KBM-7 (cell line): ENCODE measurements at places on chromosomes 6 and 20.

DNA sequence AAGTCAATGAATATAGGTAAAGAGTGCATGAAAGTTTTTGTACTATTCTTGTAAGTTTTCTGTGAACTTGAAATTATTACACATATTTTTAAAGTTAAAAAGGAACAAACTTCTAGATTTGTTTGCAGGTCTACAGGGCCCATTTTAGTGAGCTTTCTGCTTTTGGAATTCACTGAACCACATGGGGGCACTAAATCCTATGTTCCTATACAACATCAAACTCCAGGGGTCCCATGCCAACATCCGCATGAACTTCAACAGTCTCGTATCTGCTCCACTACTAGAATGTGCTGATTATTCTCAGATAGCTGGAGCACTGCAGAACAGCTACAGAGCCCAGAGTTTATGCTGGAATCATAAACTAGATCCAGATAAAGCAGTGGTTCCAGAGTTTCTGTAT is 347.9 kb upstream of the SPTLC3 start:
- peak; percentile 36 for DNase-seq

- DNase-seq, result no peak
These were observed 84.2 kb downstream of the PREP start for GRCh38 chr6:105318660-105319059.

DNA sequence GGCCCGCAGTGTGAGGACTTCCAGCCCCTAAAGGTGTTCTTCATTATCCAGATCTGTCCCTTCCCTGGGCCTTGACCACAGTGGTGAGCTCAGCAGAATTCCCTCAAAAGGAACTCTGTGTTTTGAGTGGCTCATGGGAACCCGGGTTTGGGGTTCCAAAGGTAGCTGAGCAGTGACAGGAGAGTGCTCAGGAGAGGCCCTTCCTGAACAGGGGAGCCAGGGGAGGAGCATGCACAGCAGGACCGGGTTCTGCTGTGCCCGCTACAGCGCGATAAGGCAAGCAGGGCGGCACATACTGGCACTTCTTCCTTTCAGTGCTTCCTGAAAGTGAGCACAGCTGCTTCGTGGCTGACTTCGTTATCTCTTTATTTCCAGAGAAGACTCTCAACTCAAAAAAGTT is 88.3 kb downstream of the SSR1 start:
- DNase-seq, result no peak

DNA sequence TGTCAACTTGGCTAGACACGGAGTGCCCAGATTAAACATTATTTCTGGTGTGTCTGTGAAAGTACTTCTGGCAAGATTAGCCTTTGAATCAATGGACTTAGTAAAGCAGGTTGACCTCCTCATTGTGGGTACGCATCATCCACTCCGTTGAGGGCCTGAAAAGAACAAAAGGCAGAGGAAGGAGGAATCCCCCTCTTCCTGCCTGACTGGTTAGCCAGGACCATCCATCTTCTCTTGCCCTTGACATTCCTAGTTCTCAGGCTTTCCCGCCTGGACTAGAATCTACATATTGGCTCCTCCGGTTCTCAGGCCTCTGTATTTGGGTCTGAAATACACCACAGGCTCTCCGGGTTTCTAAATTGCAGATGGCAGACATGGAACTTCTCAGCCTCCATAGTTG is 74.0 kb upstream of the POPDC3 start:
- DNase-seq, result no peak

DNA sequence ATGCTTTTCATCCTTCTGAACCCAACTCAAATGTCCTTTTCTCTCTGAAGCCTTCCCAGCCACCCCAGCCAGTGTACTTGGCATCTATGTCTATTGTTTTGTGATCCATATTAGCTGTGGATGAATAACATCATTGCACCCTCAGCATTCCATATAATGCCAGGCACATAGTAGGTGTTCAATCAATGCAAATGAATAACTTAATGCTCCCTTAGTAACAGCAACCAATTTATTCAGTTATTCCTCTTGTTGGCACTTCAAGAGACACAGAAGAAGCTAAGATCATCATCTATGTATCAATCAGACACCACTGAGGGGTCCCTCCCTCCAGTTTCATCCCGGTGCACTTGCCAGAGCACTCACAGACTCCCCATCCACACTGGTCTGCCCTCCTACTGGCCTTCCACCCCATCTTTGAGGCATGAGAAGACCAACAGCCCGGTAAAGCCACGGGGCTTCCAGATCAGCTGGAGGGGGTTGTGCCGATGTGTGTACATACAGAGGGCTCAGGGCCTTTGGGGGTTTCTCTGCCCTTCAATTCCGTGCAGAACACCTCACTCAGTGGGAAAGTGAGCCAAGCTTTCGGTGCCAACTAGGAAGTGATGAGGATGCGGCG is 2.4 kb upstream of the TAF8 start:
- DNase-seq, result peak; percentile 16

- peak; percentile 11 for DNase-seq
These were observed 504.9 kb downstream of the DOK5 start for GRCh38 chr20:54980103-54980960.
